ENCODE measurements at places on chromosomes 1 and 21.

GRCh38 chr1:4428711-4429110 is 225.7 kb upstream of the AJAP1 start:
- DNase-seq = no peak

- DNase-seq = no peak
Observed at GRCh38 chr1:212212343-212212742, 72.9 kb upstream of the PPP2R5A start.

DNA sequence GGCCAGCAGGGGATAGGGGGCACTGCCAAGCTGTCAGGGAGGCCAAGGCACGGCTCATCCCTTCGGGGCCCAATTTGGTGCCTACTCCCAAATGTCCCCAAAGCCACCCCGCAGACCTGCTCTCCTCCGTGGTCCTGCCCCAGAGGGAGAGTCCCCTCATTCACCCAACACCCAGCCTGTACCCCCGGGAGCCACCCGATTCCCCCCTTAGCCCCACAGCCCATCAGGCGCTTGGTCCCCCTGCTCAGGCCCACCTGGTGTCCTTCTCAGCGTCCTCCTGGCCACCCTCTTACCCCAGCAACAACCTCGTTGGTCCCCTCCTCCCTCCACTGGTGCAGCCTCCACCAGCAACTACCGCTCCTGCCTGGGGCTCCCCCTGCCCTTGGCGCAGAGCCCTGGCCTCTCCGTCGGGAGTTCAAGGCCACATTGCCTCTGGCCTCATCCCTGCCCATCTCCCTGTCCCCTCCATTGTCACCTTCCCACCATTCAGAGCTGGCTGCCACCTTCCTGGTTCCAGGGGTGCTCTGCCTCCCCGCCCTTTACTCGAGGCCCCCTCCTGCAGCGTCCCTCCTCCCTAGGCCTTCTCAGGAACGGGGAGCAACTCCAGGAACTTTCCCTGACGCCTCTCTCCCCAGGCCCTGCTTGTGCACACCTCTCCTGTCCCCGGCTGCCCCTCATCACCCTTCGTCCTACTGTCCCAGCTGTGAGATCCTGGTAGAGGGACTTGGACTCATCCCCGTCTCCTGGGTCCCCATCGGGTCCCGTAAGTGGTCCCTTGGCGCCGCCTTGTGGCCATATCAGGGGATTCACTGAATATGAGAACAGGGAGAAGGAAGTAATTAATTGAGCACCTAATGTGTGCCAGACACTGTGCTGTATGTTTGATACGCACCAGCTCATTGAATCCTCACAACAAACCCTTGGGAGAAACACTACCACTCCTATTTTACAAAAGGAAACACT is 73.9 kb downstream of the RAP1GAP start:
- no peak for DNase-seq

GRCh38 chr1:44512313-44512885 is 107.3 kb downstream of the RNF220 start:
- no peak for DNase-seq

- DNase-seq = no peak
Observed at GRCh38 chr1:15257309-15257708, 10.3 kb downstream of the FHAD1 start.

GRCh38 chr21:26708223-26708800 is 135.2 kb upstream of the CYYR1 start:
- DNase-seq = no peak

GRCh38 chr1:60916906-60917305 is 165.5 kb upstream of the NFIA start:
- DNase-seq = no peak

DNA sequence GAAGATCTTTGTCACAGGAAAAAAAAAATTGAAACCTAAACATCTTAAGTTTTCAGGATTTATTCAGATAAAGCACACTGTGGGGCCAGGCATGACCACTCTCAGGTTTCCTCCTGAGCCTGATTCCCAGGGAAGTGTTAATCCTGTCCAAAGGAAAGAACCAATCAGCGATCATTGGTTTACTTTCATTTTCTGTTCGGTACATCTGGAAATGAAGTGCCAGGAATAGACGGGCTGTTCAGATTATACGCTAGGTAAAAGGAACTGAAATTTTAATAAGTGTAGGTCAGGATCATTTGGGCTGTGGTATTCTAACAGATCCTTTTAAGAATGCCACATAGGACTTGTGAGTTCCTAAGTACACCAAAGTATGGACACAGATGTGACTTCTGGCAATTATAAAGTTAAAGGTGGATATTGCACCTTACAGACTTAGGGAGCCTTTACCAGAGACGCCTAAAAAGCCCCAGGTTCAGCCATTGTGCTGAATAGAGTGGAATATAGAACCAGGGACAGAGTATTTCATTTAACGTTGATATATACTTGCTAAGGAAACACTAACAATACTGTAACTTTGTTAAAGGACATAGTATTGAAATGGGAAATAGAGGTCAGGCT is 9.3 kb upstream of the CACYBP start:
- peak; percentile 9 for DNase-seq

DNA sequence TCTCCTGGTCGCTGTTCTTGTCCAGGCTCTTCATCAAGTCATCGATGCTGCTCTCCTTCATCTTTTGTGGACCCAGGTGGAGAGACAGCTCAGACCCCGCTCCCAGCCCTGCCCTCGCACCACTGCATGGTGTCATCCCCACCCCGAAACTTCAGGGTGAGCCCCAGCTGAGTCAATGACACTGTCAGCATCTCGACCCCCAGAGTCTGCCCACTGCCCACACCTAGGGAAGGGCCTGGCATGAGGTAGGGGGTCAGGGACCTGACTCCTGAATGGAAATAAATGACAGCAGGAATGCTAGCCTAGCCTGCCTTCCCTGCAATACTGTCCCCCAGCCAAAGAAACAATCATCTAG is 1.6 kb upstream of the S100A6 start:
- DNase-seq = no peak

DNA sequence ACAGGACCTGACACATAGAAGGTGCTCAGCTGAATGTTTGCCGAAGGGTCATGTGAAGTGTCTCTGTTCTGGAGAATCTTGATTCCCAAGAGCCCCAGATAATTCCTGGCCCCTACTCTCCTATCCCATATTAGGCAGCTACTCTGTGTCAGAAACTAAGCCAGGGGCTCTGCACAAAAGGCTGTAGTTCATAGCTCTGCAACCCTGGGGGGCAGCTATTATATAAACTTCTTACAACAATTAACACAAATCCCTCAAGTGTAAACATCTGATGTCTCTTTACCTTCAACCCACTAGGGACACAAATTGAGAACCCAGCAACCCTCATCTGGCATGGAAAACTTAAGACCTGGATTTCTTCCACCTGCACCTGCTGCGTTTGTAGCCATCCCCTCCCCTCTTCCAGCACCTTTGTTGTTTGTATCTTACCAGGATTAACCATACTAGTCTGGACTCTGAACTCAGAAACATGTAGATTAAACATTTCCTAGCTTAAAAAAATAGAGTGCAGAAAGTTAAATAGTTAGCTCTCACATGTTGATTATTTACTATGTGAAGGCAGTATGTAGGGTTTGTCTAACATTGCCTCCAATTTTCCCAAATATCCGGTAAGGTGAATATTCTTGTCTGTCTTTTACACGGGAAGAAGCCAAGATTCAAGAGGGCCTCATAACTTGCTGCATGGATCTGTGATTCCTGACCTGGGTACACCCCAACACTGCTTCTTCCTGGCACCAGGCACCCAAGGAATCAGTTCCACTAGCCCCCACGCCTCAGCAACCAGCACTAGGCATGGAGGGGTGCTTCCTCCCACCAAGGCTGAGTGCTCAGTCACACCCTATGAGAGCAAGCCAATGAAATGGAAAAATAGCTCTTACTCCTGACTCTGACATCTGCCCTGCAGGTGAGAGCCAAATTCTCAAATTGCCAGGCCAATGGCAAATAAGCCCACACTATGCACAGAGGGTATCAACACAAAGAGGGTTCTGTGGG is 220.7 kb upstream of the HOOK1 start:
- no peak for DNase-seq

DNA sequence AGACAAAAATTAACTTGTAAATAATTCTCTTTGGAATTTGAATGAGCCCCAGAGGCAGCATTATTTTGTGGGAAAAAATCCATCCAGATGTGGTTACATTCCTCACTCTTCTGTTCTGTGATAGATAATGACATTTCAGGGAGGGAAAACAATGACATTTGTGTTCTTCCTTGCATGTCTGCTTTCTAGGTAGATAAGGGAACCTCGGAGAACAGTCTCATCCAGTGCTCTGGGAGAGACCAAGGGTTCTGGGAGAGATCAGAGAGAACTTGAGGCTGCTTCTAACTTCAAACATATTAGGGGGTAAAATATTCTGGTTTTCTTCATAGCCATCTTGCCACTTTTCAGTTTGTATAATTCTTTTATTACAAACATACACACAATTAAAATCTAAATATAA is 269.2 kb downstream of the NEGR1 start:
- DNase-seq = no peak

DNA sequence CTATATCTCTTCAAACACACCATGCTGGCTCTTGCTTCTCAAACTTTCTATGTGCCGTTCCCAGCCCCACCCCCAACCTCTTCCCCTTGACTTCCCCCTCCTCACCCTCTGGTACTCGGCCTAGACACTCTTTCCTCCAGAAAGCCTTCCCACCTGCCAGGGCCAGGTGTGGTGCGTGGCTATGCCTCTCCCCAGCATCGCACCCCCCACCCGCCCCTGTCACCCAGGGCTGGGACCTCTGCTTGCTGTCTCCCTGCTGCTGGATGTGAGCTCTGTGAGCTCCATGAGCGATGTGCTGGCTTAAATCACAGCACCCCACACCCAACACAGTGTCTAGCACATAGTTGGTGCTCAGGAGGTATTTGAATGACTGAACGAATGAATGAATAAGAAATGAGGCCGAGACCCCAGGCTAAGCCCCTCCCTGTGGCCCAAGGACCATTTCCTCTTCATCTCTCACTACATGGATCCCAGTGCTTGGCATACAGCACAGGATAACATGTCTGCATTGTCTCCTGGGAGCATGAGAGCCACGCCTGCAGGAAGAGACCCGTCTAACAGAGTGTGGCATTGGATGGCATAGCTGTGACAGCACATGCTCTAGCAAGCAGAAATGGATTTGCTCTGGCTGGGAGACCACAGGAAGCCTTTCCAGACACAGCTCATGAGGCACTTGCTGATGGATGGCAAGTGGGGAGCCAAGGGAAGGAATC is 19.7 kb downstream of the TNNT2 start:
- DNase-seq = no peak

Measured in DMS79 (cell line).